Uterus (tissue), 4 donors: ENCODE measurements at places on chromosomes 12 and 14. TPM values are rescaled to one million over a fixed set of nuclear protein-coding genes. Genes with fewer than 3 reads are reported as not detected.

P2RX2 gene
- not detected for total RNA-seq

ZFHX2 gene
- not detected for total RNA-seq

CCDC88C gene
- total RNA-seq = 9.2 TPM

TCP11L2 gene
- 59.7 TPM for total RNA-seq

TROAP gene
- not detected for total RNA-seq

DHRS2 gene
- total RNA-seq = not detected

ABCD2 gene
- 1.8 TPM for total RNA-seq

HOXC10 gene
- 1.3 TPM for total RNA-seq

VPS29 gene
- total RNA-seq = 195 TPM

RNASE3 gene
- total RNA-seq = not detected

LRRC10 gene
- not detected for total RNA-seq

SLC7A8 gene
- total RNA-seq = 78.2 TPM

SVOP gene
- total RNA-seq = 0.14 TPM

RNASE7 gene
- total RNA-seq = not detected

NFATC4 gene
- total RNA-seq = 77.1 TPM

NKX2-1 gene
- total RNA-seq = not detected

KLHL33 gene
- 2.1 TPM for total RNA-seq

ARHGEF25 gene
- 91.4 TPM for total RNA-seq

DBX2 gene
- not detected for total RNA-seq

LRCOL1 gene
- not detected for total RNA-seq

TBC1D30 gene
- 3.2 TPM for total RNA-seq

SYNDIG1L gene
- not detected for total RNA-seq

PTPRB gene
- total RNA-seq = 38.5 TPM

GLIPR1L2 gene
- not detected for total RNA-seq

SYT1 gene
- 24.3 TPM for total RNA-seq

RERG gene
- total RNA-seq = 236 TPM

G2E3 gene
- total RNA-seq = 11.2 TPM

KITLG gene
- total RNA-seq = 31.3 TPM

KRT83 gene
- total RNA-seq = not detected

ADAMTS20 gene
- 1.2 TPM for total RNA-seq

CCDC38 gene
- total RNA-seq = 0.49 TPM

C1R gene
- 289 TPM for total RNA-seq

LRP10 gene
- total RNA-seq = 27.4 TPM

BICDL1 gene
- total RNA-seq = 2.2 TPM

NANOG gene
- not detected for total RNA-seq

LYZ gene
- 7.4 TPM for total RNA-seq

SLC25A47 gene
- total RNA-seq = not detected

MSRB3 gene
- total RNA-seq = 100 TPM

SSTR1 gene
- 2.0 TPM for total RNA-seq

COCH gene
- not detected for total RNA-seq

APOF gene
- total RNA-seq = not detected

KRT6A gene
- not detected for total RNA-seq

ITGB7 gene
- 2.0 TPM for total RNA-seq

MUCL1 gene
- not detected for total RNA-seq

HOXC5 gene
- 10.2 TPM for total RNA-seq

CISTR gene
- total RNA-seq = not detected

FGD4 gene
- total RNA-seq = 15.9 TPM

KRT74 gene
- not detected for total RNA-seq

RNF212B gene
- not detected for total RNA-seq

GDF3 gene
- not detected for total RNA-seq

CNPY2 gene
- total RNA-seq = 64.2 TPM

PSMA3 gene
- total RNA-seq = 64.0 TPM

TAS2R46 gene
- not detected for total RNA-seq

PRKD1 gene
- total RNA-seq = 6.4 TPM

GLIPR1L1 gene
- not detected for total RNA-seq

TEX52 gene
- not detected for total RNA-seq

FERMT2 gene
- total RNA-seq = 201 TPM
